ENCODE measurements at places on chromosomes 2 and 18. TPM values are rescaled to one million over a fixed set of nuclear protein-coding genes. Genes with fewer than 3 reads are reported as not detected.

Gene SERPINB2
- total RNA-seq = not detected

GRCh38 chr2:234377761-234378391 lies 119.0 kb downstream of the ARL4C start:
- DNase-seq = peak; percentile 76
- no peaks in the 10 kb centered on the region for H3K36me3 ChIP-seq
- H3K27ac ChIP-seq = no peak overlapping the region
- no peaks in the 10 kb centered on the region for H3K4me1 ChIP-seq
- H3K27me3 ChIP-seq = no peaks in the 10 kb centered on the region

GRCh38 chr2:25707927-25708590 lies 34.7 kb upstream of the DTNB start:
- no peaks in the 10 kb centered on the region for H3K4me1 ChIP-seq
- no peaks in the 10 kb centered on the region for H3K27me3 ChIP-seq
- no peak for DNase-seq
- no peak overlapping the region for H3K27ac ChIP-seq
- H3K4me3 ChIP-seq = no peak overlapping the region

DNA sequence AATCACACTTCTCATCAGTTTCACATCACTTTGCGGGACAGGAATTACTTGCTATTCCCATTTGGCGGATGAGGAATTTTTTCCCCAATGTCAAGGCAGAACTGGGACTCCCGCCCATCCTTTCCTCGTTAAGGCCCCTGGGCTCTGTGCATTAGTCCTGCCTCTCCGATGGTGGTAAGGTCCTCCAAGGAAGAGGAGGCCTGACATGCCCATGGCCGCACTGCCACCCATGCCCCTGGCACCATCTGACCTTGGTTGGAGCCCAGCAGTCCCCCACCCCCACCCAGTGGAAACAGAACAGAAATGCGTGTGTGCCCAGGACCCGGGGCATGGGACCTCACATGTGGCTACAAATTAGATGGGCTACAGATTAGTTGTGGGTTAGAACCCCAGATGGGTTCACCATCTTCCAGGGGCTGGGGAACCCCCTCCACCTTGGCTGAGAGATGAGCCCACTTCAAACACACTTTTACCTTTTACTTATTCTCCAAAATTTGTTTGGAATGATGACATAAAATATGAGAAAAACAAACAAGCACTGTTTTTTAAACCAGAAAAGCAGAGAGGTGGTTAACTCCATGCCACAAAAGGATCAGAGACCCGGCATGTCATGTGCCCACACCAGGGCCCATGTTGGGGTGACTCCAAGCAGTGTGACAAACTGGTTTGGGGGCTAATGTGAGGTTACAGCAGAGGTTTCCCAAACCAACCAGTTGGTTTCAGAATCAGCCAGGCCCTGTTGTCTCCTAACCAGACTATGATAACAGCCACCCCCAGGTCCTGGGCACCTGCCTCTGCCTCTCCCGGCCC lies 11.0 kb upstream of the DUSP2 start:
- no peaks in the 10 kb centered on the region for H3K4me1 ChIP-seq
- H3K27me3 ChIP-seq = peaks cover 11% of the 10 kb centered on the region
- DNase-seq = no peak
- H3K36me3 ChIP-seq = no peaks in the 10 kb centered on the region

Gene GREB1
- 32.6 TPM for total RNA-seq

Gene DPP4
- total RNA-seq = not detected

DNA sequence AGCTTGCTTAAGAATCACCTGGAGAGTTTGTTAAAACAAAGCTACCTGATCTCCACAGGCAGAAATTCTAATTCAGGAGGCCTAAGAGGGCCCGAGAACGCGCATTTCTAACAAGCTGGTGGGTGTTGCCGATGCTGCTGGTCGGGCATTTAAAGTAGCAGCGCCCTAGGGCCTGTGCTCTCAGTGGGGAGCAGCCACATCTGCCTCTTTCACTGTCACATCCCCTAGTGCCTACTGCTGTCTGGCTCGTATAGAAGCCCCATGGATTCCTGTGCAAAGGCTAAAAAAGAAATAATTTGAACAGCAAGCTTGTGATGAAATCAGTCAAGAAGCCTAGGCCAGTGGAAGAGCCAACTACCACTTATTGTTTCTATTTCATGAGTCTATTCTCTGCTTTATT lies 126.7 kb upstream of the SMIM21 start:
- no peak for DNase-seq
- H3K36me3 ChIP-seq = no peaks in the 10 kb centered on the region
- H3K27ac ChIP-seq = no peak overlapping the region

Gene TXNDC2
- not detected for total RNA-seq

GRCh38 chr2:204530464-204530805 lies 14.8 kb upstream of the PARD3B start:
- no peaks in the 10 kb centered on the region for H3K27me3 ChIP-seq
- DNase-seq = no peak
- no peak overlapping the region for H3K4me3 ChIP-seq
- H3K4me1 ChIP-seq = no peaks in the 10 kb centered on the region
- no peak overlapping the region for H3K27ac ChIP-seq

- peaks cover 8% of the 10 kb centered on the region for H3K4me1 ChIP-seq
- H3K4me3 ChIP-seq = no peak overlapping the region
- H3K36me3 ChIP-seq = no peaks in the 10 kb centered on the region
- no peak overlapping the region for H3K27ac ChIP-seq
- DNase-seq = no peak
These were observed 567.0 kb upstream of the CRIM1 start for GRCh38 chr2:35788543-35788942.

- no peak for DNase-seq
- H3K4me1 ChIP-seq = no peaks in the 10 kb centered on the region
- H3K27me3 ChIP-seq = no peaks in the 10 kb centered on the region
These were observed 168.8 kb downstream of the ZNF385B start for GRCh38 chr2:179692610-179693009.

Gene SGO2
- 13.9 TPM for total RNA-seq

DNA sequence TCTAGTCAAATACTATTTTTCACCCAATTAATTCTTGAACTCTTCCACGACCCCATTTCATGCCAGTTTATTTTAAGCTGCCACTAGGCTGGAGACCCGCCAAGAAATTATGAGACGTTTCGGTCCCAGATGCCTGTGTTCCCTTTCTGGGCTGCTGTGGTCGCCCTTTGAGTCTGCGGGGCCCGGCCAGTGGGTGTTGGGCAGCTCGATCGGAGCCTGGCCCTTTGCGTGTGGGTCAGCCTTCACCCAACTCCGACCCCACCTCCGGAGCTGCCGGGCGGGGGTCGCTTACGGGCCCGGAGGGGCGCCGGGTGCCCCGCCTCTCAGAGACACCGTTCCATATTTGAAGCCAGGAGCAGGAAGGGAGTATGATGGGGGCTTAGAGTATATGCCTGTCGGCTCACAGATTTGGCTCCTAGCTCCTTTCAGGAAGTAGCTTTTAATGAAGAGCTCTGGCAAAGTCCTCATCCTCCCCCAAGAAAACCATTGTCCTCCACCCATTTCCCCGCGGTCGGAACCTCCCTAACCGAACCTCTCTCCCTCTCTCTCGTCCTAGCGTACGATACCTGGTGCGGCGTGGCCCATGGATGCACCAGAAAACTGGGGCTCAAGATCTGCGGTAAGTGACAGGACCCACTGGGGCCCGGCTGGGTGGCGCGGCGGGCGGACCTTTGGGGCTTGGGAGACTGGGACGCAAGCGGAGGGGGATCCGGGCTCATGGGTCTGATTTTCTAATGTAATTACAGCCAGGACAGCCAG lies 5.0 kb downstream of the GAD1 start:
- peaks cover 99% of the 10 kb centered on the region for H3K27me3 ChIP-seq
- H3K27ac ChIP-seq = no peak overlapping the region
- H3K36me3 ChIP-seq = no peaks in the 10 kb centered on the region
- H3K4me1 ChIP-seq = no peaks in the 10 kb centered on the region
- no peak for DNase-seq
- H3K4me3 ChIP-seq = no peak overlapping the region

Gene CXCR1
- not detected for total RNA-seq

- H3K4me1 ChIP-seq = peaks cover 11% of the 10 kb centered on the region
- no peak for DNase-seq
- H3K27ac ChIP-seq = no peak overlapping the region
- H3K4me3 ChIP-seq = no peak overlapping the region
- H3K36me3 ChIP-seq = no peaks in the 10 kb centered on the region
These were observed 134.3 kb upstream of the STON1 start for GRCh38 chr2:48395658-48396057.

DNA sequence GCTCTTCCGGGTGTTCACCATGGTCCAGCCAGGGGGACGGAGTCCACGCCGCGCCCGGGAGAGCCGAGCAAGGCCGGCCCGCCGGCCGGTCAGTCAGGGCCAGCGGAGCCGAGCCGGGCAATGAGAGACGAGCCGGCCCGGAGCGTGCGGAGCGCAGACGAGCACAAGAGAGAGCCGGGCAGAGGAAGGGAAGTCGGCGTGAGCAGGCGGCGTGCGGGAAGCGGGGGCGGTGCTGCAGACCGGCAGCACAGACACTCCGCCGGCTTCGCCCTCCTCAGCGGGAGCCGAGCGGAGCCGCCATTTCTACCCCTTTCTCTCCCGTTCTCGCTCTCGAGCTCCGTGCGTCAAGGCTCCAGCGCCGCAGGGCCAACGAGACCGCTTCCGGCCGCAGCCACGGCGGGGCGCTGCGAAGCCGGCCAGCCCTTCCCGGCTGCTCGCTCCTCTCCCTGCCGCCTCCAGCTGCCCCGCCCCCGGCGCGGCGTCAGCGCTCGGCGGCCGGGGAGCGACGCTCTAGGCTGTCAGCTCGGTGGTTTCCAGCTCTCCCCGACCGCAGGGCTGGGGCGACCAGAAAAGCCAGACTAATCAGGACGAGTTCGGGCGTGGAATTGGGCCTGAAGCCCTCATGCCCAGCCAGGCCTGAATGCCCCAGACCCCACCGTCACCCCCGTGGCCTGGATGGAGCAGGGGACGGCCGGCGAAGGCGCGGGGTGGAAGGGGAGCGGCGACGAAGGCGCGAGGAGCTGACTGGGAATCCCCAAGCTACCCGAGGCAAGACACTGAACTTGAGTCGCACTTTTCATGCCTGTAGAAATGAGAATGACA lies at the start of gene ATAD2B:
TSS of gene ATAD2B (minus strand) at position 374 of the 822 bp plus-strand sequence. CDS start at position 21, 353 bp downstream.
- peak within 1 kb of the TSS; percentile 98 for H3K27ac ChIP-seq
- DNase-seq = peak; percentile 97
- H3K36me3 ChIP-seq = no peaks in the 10 kb centered on the region
- H3K4me1 ChIP-seq = peaks cover 14% of the 10 kb centered on the region

Gene ILKAP
- total RNA-seq = 25.7 TPM

DNA sequence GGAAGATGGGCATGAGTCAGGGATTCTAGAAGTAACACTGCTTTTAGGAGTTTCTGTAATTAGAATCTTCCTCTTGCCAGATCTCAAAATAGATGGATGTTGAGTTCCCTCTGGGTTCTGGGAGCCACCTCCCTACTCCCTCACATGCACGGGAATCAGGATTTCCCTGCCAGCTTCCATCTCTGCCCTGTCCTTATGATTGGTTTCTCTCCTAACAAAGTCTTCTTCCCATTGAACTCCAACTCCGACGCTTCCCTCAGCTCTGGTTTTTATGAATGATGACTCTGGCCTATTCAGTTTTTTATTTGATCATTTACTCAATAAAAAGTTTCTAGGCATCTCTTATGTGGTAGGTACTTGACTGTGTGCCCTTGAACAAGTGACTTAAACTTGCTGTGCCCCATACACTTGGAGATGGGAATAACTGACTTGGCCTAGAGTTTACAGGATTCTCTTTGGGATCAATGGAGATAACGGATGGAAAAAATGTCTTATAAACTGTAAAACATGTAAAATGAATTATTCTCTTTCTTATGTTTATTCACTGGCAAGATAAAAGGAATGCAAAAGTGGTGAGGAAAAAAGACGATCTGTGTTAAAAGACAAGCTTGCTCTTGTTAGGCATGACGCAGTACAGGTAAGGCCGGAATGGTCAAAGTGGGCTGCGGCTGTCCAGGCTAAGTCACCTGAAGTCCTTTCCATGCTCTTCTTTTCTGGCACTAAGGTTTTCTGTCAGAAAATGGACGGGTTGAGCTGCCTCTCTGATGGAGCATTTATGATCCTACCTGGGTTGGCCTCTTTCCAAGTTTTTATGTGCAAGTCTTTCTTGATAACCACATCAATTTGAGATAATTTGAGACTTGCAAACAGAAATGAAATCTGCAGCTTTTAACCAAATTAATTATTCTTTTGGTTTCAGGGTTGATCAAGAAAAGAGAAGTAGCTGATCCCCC lies 199.6 kb downstream of the MYCN start:
- H3K27ac ChIP-seq = no peak overlapping the region
- H3K4me3 ChIP-seq = no peak overlapping the region
- no peaks in the 10 kb centered on the region for H3K27me3 ChIP-seq

DNA sequence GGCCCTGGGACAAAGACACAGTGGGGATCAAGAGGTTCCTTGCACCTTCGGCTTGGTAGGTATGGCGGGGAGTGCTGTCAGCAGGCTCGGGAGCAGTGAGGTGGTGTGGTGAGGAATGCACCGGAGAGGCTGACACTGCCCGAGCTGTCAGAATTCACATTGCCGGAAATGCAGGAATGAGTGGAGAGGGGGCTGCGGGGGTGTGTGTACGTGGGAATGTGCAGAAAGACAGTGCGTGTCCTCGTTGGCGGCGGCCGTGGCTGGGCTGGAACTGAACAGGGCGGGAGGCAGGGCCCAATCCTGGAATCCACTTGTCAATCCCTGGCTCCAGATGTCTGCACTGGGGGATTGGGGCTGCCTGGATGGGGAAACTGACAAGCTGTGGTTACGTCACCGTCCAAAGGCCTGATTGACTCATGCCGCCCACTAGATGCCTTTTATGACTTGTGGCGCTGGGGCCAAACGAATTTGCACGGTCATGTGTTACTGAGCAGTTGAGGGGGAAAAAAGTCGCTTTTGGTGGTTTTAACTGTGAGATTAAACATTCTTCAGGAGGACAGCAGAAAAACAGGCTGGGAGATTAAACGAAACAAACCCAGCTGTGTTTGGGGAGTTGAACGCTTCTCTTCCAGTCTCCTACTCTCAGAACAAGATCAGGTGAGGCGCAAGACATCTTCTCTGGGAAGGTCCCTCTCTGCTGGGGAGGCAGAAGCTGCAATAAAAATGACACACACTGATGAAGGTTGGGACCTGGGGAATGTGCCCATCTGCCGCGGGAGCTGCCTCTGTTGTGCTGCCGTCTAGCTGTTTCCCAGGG lies 189.4 kb upstream of the GLI2 start:
- H3K36me3 ChIP-seq = no peaks in the 10 kb centered on the region
- H3K27ac ChIP-seq = no peak overlapping the region
- no peak for DNase-seq
- peaks cover 6% of the 10 kb centered on the region for H3K27me3 ChIP-seq

Gene MTCL1
- 4.7 TPM for total RNA-seq

DNA sequence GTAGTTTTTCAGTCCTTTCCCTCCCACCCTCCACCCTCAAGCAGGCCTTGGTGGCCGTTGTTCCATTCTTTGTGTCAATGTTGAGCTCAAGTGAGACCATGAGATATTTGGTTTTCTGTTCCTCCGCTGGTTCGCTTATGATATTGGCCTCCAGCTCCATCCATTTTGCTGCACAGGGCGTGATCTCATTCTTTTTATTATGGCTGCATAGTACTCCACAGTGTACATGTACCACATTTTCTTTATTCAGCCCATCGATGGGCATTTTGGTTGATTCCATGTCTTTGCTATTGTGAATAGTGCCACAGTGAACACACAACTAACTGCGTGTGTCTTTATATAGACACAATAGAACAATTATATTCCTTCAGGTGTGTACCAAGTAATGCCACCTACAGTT lies 14.1 kb downstream of the AGAP1 start:
- no peak overlapping the region for H3K27ac ChIP-seq
- H3K4me3 ChIP-seq = no peak overlapping the region
- no peaks in the 10 kb centered on the region for H3K36me3 ChIP-seq
- DNase-seq = no peak
- peaks cover 24% of the 10 kb centered on the region for H3K4me1 ChIP-seq

Data from cardiac muscle cell (in vitro differentiated cells and primary cell).